Left cardiac atrium (tissue), 4 donors: ENCODE measurements at places on chromosomes 5 and 9.

DNA sequence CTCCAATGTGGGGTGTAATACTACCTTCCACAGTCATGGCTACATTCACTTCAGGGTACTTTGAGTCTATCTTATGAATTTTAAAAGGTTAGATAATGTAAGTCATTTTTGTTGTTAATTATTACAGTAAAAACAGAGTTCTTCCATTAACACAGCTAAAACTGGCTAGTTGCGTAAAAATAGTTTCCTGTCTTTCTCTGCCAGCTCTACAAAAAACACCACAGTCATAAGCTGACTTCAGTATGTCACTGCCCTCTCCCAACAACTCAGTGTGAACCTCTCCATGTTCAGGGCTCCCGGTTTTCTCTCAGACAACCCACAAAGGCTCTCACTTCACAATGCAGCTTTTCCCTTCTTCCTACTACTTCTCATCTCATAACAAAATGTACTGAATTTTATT lies 84.8 kb upstream of the ITGA1 start:
- no peak for DNase-seq

DNA sequence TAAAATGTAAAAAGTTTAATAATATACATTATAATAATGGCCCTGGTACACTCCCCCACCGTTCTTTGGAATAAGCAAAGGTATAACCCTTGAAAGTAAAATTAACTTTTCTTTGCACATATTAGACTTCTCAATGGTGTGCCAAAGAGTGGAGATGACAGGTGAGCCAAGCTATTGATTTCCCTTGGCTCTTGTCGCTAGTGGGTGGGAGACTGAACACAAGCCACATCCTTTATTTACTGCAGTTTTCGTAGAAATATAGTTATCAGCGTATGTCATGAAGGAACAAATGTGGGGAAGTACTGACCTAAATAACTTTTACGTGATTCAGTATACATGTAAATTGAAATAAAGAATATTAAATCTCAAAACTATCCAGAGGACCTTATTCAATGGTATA lies 549.3 kb downstream of the RAB3C start:
- no peak for DNase-seq

DNA sequence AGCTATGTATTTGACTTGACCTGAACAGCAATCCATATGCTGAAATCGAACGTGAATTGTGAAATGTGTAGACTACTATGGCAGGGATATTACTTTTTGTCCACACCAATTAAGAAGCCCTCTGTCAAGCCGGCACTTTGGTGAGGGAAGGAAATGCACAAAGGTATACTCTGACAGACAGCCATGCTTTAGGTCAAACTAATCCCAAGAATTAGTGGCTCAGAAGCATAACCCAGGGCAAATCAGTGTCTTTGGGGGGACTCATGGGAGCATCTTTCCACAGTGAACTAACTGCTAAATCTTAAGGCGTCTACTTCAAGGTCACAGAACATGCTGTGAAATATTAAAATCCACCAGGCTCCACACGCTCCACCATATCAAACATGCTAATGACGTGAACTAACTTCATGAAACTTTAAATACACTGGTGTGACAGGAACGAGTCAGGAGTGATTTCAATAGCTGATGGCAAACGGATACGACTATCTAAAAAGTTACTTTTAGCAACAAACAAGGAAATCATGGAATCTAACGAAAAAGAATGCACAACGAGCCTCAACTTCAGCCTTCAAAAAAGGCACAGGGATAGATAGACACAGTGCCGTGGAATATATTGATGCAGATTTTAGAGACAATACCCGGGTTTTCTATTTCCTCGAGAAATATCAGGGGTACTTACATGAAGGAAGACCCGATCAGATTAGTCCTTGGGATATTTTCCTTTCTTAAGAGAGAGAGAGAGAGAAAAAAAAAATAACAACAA lies 527 bp downstream of the MEF2C start:
- DNase-seq: no peak

DNA sequence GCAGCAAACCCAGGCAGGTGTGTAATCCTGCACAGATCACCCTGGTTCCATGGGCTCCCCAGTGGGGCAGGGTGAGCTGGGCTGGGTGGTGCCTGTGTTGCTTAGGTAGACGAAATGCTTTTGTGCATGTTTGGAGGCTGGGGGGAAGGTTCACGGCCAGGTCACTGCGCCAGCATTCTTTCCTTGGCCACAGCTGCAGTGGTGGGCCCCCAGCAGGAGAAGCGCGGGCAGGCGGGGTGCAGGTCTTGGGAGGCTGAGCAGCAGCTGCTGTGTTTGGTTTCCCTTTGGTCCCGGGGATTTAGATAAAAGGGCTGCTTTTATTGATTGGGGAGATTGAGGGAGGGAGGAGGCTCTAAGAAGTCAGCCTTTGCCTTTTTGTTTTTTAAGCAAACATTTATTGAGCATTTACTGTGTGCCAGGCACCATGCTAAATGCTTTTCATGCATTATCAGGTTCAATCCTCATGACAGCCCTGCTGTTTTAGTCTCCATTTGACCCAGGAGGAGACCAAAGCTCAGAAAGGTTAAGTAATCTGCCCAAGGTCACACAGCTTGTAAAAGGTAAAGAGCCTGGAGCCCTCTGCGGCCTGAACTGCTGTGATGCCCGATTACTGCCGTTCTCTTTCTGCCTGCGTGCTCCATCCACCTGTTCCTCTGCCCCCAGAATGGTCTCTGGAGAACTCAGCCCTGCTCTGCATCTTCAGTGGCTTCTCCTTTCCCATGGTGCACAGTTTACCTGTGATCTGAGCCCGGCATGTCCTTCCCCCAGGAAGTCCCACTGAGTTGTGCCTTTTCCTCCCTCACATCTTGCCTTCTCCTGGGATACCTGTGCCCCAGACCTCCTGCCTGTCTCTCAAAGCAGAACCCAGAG lies 94.4 kb downstream of the MACROH2A1 start:
- DNase-seq: no peak

DNA sequence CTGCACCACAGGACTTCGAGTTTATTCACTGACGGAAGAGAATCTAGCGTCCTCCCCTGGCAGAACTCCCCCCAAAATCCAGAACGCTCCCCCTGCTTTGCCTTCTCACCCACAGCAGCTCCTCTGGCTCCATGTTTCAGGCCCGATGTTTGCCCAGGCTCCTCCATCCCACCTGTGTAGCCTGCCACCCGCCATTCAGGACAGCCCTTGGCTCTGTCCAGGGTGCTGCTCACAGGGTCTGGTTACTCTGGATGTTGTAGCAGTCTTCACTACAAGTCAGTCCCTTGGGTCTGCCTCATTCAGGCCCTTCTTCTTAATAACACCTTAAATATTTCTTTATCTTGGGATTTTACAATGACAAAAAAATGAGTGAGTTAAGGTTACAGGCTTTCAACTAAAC lies 41.3 kb upstream of the SV2C start:
- DNase-seq: no peak

DNA sequence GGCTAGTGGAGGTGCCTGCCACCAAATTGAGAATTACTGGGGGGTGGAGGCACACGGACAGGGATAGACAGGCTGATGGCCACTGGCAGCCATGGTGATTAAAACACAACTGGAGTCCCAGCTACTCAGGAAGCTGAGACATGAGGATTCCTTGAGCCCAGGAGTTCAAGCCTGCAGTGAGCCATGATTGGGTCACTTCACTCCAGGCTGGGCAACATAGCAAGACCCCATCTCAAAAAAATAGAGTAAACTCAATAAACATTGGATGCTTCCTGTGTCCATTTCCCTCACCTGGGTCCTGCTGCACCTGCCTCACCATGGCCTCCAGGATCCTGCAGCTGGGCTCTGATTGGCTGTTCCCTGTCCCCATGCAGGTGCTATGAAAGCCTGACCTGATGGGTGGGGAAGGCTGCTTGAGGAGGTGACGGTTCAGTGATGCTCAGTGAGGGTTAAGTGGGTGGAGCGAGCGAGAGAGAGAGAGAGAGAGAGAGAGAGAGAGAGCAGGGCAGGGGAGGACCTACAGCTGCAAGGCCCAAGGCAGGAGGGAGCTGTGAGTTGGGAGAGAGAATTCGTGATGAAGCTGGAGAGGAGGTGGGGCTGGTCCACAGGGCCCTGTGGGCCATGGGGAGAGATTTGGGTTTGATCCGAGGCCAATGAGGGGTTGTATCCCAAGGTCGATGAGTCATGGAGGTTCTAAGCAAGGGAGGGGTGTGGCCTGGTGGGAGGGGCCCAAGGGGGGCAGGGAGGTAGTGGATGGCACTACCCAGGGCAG lies 36.7 kb upstream of the FUBP3 start:
- DNase-seq: no peak

DNA sequence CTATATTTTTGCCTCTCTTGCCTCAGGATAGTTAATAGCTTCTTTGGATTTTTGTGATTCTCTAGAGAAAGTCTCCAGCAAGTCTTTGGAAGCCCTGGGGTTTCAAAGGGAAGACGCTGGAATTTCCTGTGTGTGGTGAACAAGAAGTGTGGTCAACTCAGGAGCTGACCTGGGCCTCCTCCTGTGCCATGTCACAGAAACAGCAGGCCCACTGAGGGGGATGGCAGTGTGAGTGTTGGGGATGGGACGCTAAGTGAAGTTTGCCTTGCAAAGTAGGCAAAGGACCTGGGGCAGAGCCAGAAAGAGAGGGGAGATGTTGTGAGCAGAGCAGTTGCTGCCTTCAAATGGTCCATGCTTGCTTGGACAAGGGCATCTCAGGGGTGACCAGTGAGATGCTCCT lies 226.3 kb downstream of the DMRT2 start:
- DNase-seq: no peak

DNA sequence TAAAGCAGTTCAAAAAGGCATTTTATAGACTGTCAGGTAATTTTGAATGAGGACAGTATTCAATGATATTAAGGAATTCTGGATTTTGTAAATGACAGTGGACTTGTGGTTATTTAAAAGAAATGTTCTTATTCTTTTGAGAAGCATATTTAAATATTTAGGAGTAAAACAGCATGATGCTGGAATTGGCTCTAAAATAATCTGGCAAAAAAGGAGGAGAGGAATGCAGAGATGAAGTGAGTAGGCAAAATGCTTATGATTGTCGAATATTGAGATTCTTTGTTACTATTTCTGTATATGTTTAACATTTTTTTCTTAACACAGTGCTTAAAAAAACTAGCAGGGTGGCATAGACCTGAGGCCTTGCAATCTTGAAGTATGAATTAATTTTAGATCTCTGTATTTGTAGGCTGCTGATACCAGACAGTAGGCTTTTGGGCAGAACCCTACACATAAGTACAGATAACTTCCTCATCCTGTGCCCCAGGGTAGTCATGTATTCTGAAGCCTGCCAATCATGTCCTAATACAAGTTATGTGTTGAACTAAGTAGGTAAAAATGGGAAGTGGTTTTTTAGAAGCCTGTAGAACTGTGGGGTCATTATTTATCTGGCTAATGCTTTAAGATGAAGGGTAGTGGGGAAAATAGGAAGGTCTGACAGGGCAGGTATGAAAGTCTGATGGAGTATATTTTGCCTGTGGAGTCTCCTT lies 9.4 kb downstream of the CD180 start:
- DNase-seq: no peak

DNA sequence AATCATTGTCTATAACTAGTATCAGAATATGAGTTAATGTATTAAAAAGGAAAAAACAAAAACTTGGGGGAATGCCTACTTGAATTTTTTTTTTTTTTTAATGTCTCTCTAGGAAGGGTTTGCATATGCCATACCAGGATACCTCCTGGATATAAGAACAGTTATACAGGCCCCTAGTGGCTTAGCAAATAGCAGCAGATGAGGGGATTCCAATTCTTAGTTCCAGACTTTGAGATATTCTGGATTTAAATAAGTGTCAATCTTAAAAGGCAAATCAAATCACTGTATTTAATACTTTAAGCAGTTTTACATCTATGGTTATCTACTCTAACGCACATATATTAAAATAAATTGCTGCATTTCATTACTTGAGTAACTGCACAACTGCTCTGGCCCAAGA lies 1055.5 kb upstream of the DMAC1 start:
- DNase-seq: no peak

DNA sequence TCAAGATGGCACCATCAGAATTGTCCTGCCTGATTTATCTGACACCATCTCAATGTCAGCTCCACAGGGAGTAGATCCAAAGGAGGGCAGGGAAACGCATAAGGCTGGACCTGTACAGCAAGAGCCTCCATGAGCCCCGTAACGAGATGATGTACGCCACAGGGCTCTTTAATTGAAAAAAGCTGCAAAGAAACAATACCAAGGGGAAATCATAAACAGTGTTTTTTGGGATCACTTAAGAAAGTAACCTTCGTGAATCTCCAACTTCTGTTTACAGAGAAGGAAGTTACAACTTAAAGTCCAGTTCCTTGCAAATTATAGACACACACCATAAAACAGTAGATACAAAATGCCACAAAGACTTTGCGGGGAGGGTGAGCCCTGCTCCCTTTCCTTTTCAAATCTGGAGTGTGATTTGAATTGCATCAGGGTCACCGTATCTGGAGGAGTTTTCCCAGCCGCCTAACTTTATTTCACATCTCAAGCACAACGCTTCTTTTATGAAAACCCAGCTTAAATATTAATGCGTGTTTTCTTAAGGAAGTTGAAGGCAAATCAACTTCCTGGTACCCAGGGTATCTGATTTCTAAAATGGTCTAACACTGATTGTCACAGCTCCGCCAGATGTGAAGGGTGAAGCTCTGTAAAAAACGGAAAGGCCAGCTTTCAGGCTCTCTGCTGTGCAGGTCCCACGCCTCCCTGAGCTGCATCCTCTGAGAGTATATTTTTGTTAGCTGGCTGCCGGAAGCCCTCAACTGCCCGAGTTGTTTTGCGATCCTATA lies 88.9 kb downstream of the EBF1 start:
- peak; percentile 38 for DNase-seq

GRCh38 chr9:89532478-89532877 lies 34.6 kb upstream of the SEMA4D start:
- DNase-seq: no peak

- no peak for DNase-seq
These were observed 407.5 kb downstream of the AGTPBP1 start for GRCh38 chr9:85334228-85334627.

DNA sequence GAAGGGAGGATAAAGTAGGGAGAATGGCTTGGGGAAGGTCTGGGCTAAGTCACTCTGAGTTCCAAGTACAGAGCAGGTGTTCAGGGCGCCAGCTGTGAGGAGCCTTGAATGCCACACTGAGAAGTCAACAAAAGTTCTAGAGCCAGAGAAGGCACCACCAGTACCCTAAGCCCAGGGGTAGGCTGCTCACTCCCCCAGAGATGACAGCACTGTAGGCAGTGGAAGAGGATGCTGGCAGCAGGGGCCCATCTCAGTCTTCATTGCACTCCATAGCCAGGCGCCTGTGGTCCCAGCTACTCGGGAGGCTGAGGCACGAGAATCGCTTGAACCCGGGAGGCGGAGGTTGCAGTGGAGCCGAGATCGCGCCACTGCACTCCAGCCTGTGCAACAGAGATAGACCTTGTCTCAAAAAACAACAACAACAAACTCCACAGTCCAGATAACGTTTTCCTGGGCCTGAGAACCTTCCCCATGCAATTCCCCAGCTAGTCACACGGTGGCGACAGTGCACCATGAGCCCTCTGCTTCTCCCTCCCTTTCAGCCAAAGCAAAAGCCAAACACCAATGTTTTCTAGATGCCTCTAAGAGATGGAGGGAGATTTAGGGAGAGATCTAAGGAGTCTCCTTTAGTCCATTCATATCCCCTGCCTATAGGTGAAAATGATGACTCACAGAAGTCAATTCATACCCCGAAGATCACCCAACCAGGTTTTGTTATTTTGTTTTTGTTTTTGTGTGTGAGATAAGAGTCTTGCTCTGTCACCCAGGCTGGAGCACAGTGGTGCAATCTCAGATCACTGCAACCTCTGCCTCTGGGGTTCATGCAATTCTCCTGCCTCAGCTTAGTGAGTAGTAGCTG lies 19.8 kb upstream of the NSD1 start:
- peak; percentile 59 for DNase-seq
